ENCODE measurements at places on chromosomes 6 and 20.

DNA sequence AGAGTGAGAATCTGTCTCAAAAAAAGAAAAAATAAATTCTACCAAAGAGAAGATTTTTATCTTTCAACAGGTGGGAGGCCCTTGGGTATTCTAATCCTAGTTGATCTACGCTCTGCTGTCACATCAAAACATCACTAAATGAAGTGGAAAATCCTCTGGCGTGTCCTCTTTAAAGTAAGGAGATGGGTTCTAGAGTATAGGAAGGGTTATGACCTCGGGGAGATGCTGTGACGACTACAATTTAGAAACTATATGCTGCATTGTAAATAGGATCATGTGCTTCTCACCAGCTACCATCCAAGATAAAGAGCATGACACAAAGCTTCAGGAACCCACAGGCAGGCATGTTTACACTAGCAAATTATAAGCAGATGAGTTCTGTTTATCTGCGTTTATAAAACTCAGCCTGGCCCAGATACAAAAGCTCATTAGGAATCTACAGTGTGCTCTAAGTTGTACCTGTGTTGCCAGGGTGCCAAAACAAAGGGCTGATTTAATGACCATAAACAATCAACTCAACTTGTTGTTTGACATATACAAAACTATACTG is 197.1 kb upstream of the PLN start:
- no peak for DNase-seq

- no peak for DNase-seq
Observed at GRCh38 chr6:14048837-14049236, 68.7 kb upstream of the CD83 start.

DNA sequence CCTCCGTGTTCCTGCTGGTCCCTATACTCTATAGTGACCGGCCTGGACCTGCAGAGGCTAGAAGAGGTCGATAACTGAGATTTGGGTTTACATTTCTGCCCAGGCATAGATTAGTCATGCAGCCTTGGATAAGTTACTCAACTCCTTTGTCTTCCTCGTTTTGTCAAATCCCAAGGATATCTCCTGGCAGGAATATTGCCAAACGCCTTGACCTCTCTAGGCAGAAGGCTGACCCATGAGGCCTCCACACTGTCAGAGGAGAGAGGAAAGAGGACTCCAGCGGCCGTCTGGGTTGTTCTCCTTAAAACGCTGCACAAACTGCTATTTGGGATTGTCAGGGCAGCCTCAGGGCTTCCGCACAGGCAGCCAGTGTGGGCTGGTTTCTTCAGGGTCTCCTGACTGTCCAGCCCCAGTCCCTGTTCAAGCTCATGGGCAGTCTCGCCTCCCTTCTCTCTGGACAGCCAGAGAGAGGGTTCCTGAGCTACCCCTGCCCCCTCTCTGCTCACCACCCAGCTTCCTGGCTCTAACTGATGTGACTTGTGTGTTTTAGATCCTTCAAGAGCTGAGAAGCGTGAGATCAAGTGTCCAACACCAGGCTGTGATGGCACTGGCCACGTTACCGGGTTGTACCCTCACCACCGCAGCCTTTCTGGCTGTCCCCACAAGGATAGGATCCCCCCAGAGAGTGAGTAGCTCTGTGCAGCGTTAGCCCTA is 44.7 kb upstream of the PCMTD2 start:
- no peak for DNase-seq

DNA sequence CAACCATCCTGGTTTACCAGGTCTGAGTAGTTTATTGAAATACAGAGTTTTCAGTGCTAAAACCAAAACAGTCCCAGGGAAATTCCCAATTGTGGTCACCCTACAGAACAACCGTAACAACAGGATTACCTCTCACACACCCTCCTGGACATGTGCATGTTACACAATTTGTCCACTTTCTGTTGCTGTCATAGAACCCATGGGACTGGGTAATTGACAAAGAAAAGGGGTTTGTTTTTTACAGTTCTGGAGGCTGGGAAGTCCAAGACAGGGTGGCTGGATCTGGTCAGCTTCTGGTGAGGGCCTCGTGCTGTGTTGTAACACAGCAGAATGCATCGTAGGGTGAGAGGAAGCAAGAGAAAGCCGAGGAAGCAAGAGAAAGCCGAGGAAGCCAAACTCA is 9.1 kb upstream of the ADA start:
- no peak for DNase-seq

DNA sequence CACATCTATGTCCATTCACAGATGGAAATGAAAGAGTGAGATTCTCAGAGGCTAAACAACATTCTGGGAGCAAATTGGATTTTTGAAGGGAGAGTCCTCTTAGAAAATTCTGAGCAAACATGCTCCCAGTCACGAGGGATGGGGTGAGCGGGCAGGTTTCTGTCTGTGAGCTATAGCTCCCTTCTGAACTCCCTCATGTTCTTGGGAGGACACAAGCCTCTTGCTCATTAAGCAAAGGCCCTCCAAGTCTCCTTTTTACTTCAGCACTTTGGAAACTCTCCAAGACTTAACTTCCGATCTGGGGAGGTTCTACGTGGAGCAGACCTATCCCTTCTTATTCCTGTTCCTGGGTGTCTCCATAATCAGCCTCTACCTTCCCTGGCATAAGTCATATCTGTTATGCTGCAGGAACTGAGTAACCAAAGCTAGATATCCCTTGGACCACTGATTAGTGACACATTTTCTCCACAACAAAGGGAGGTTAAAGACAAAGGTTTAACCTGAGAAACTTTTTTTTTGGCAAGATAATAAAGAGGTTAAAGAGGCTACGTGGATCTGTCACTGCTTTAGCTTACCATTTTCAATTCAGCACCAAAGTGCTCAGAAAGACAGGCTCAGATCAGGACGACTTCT is 33.0 kb upstream of the SMIM29 start:
- no peak for DNase-seq
